ENCODE measurements at places on chromosomes 1 and 21.

GRCh38 chr21:34722684-34723300 is 54.0 kb downstream of the CLIC6 start:
- no peak for DNase-seq

- no peak for DNase-seq
These were observed 386.8 kb downstream of the NCAM2 start for GRCh38 chr21:21384977-21385376.

DNA sequence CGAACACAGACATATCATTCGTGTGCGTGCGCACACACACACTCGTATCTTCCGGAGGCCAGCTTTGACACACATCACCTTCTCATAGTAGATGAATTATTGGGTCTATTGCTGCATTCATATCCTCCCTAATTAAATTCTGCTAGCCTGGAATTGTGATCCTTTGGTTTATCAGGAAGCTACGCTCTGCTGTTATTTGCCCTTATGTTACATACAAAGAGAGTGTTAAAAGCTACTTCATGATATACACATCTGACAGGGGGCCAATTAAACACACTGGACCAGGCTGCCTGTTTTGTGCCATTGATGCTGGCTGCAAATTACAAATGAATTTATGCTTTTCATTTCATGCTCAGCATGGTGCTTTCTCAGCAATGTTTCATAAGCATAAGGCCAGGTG is 252.0 kb downstream of the RHOU start:
- no peak for DNase-seq

DNA sequence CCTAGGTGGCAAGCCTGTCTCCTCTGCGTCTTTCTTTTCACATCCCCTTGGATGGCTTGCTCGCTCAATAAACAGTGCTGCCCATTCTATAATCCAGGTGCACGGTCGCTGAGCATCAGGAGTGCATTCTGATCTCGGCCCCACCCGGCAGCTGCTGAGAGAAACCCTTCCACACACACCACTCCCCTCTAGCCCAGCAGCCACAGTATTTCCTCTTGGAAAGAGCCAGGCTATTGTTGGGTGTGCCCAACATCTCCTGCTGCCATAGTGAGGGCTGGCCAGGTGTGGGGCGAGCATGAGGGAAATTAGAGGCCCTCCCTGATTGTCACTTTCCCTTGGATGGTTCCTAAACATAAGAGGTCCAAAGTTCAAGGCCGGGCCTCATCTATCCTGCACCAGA is 24.7 kb downstream of the GPA33 start:
- DNase-seq, result no peak

GRCh38 chr1:117600966-117601365 is 4.9 kb upstream of the TENT5C start:
- DNase-seq, result no peak

DNA sequence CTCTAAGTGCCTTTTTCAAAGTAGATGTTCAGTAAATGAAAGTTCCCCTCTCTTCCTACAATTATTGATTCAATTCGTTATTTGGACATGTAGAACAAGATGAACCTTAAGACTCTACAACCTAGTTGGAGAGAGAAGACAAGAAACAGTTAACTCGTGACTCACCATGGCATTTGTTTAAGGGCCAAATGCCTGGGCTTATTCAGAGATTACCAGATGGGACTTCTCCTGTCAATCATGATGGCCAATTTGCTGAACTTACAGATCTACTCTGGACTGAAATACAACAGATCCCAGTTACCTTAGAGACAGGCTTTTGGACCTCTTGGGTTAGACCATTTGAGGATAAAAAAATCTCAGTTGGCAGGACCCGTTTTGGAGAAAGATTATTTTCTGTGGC is 93.5 kb downstream of the C1orf94 start:
- no peak for DNase-seq

DNA sequence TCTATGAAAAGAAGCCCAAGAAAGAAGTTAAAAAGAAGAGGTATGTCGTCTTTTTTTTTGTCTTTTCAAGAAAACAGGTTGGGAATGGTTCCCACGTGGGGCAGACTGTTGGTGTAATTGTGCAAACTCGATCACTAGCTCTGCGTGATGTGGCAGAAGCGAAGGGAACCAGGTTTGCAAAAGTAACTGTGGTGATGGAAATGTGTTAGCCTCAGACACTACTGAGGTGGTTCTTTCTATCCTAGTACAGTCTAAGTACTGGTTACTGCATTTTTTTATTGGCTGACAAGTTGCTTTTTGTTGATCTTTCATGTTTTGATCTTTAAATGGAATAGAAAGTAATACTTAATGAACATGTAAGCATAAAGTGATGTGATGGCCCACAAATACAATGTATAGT is 8.8 kb downstream of the RPL5 start:
- no peak for DNase-seq

GRCh38 chr1:185213091-185213490 is 56.1 kb downstream of the SWT1 start:
- no peak for DNase-seq

GRCh38 chr1:172286629-172287076 is 133.8 kb upstream of the C1orf105 start:
- no peak for DNase-seq

- no peak for DNase-seq
These were observed 14.4 kb upstream of the SCCPDH start for GRCh38 chr1:246709835-246710234.

- no peak for DNase-seq
These were observed 30.3 kb upstream of the PGBD5 start for GRCh38 chr1:230456478-230456877.

DNA sequence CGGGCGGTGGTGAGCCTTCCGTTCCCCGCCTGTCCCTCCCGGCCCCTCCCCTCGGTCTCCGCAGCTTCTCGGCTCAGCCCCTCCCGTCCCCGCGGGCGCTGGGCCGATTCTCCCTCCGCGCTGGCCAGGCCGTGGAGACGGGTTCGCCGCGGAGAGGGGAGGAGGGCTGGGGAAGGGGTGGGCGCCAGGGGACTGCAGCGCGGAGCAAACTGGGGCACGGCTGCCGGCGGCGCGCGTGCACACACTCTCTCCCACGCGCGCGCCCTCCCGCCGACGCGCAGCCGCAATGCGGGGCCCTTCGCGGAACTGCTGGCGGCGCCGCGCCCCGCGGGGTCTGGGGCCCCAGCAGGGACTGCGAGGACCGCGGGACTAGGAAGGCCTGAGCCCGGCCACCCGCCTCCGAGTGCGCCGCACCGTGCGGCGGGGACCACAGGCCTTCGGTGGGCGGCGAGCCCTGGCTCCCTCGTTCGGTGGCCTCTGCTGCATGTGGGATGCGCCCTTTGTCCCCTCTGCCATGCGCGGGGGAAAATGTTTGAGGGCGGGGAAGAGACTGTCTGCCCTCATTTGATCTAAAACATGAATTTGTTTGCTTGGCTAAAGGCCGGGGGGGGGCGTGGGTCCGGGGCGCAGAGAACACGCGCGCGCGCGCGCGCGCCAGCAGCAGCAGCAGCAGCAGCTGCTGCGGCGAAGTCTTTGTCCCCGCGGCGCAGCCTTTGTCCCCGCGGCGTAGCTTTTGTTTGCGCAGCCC is 90.7 kb upstream of the VAMP3 start:
- DNase-seq, result peak; percentile 8

DNA sequence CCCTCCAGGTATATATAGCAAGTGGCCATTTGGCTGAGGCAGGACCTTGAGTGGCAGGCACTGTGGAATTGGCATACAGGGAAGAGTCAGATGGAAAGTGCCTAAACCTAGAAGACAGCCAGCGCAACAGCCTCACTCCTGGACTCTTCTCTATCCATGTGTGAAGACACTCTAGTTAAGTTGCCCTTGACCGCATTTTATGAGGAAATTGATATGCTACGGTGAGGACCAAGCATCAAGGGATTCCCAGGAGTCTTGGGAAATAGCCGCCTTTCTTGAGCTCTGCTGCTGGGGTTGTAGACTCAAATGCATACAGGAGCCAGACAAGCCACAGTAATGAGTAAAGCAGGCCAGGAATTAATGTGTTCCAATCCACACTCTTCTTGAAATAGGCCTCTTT is 145.9 kb upstream of the KAZN start:
- DNase-seq, result no peak

DNA sequence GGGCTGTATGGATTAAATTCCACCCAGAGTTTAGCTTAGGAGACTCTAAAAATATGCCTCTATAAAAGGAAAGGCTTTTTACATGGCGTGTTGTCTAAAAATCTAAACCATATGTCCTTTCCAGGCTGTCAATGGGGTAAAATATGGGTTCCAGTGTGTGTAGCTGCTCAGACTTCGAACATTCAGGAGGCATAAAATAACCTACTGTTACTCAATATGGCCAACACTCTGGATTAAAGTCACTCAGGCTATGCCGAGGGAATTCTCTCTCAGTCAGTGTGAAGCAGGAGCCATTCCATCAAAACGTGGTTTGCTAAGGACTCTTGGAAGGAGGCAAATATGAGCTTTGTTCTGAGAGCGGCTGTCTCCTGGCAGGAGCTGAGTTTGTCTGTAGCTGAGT is 135.3 kb downstream of the RUNX1 start:
- no peak for DNase-seq

- DNase-seq, result no peak
These were observed 153.0 kb downstream of the NCAM2 start for GRCh38 chr21:21151231-21151630.

DNA sequence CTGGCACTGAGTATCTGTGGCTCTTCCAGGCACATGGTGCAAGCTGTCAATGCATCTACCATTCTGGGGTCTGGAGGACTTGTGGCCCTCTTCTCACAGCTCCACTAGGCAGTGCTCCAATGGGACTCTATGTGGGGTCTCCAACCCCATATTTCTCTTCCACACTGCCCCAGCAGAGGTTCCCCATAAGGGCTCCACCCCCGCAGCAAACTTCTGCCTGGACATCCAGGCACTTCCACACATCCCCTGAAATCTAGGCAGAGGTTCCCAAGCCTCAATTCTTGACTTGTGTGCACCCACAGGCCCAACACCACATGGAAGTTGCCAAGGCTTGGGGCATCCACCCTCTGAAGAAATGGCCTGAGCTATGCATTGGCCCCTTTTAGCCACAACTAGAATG is 18.8 kb downstream of the ODF2L start:
- DNase-seq, result no peak

DNA sequence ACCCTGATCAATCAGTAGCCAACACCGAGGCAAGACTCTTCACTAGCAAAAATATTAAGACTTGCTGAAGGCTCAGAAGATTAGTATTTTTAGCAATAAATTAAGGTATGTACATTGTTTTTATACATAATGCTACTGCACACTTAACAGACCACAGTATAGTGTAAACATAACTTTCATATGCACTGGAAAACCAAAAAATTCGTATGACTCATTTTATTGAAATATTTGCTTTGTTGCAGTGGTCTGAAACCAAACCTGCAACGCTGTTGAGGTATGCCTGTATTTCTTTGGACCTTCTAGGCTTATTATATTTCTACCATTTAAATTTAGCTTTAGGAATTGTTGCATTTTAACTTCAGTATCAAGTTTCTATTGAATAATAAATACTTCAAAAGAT is 65.8 kb upstream of the BCL9 start:
- DNase-seq, result no peak

GRCh38 chr1:37410815-37411214 is 63.6 kb upstream of the ZC3H12A start:
- DNase-seq, result no peak

GRCh38 chr1:228313536-228314277 is 92.9 kb downstream of the TRIM11 start:
- DNase-seq, result no peak

DNA sequence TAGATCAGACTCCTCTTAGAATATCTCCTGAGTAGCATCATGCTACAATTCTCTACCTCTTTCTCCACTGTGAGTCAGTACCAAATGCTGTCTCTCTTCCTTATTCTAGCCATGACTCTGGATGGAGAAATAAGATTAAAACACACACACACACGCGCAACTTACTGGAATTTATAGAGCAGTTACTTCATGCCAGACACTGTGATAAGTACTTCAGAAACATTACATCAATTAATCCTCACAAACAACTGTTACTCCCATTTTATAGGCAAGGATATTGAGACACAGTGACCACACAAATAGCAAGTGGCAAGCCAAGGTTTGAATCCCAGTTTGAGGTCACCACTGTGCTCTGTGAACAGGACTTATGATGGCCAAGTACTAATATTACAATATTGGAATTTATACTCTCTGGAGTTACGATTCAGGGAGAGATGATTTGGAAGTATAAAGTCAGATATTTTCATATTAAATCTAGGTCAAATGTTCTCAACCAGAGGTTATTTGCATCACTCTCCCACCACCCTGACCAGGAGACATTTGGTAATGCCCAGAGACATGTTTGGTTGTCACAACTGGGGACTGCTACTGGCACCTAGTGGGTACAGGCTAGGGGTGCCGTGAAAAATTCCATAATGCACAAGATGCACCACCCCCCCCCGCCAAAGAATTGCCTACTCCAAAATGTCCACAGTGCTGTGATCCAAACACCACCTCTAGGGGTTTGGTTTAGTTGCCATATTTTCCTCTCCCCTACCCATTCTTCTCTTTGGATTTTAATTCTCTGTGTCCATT is 221.6 kb downstream of the LTN1 start:
- DNase-seq, result no peak

- no peak for DNase-seq
These were observed 28.9 kb downstream of the PLPPR5 start for GRCh38 chr1:98975810-98976209.

- DNase-seq, result peak; percentile 48
These were observed 2.8 kb upstream of the ZBTB7B start for GRCh38 chr1:154999571-155000410.

DNA sequence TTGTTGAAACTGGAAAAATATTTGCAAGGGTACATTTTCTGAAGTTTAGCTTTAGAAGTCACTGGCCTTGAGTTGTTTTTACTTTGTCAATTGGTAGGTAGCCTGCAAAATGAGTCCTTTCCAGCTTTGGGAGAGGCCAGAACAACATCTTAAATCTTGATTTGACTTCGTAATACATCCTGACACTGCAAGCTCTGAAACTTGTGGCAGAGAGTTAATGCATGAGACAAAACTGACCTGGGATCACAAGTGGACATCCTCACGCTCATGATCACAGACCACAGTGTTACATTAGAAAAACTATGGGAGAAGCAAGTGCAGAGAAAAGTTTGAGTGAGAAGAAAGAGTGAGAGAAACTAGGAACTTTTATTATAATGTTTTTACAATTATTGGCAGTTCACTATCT is 550.9 kb downstream of the USP25 start:
- DNase-seq, result no peak

- no peak for DNase-seq
These were observed 1.7 kb downstream of the SYT11 start for GRCh38 chr1:155860970-155861510.

DNA sequence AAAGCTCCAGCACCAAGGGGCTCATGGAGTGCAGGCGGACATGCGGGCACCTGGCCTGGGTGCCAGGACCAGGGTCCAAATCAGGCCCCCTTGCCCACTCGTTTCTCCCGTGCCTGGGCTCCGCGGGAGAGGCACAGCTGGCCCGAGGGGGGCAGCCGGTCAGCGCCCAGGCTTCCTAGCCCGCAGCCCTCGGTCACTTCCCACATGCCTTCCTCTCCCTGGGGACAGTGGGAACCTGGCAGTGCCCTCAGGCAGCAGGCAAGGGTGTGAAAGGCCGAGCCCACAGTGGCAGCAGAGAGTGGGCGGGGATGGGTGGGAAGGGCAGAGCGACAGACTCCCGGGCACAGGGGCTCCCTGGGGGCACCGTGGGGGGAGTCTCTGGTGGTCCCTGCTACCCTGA is 69.8 kb downstream of the MEGF6 start:
- DNase-seq, result no peak
